CD4-positive, CD25-positive, alpha-beta regulatory T cell (primary cell): ENCODE measurements at places on chromosomes 13 and 19. TPM values are rescaled to one million over a fixed set of nuclear protein-coding genes. Genes with fewer than 3 reads are reported as not detected.

The KLC3 gene
- total RNA-seq = 0.54 TPM

The ZNF548 gene
- total RNA-seq = 75.9 TPM

The NLRP7 gene
- total RNA-seq = not detected

The ATP4A gene
- total RNA-seq = not detected

The SYCN gene
- total RNA-seq = not detected

The TYROBP gene
- total RNA-seq = not detected

The OR10H1 gene
- not detected for total RNA-seq

- H3K4me3 ChIP-seq = no peak overlapping the region
- no peaks in the 10 kb centered on the region for H3K27me3 ChIP-seq
- no peak overlapping the region for H3K27ac ChIP-seq
- peaks cover 3% of the 10 kb centered on the region for H3K36me3 ChIP-seq
- no peak for DNase-seq
- peaks cover 10% of the 10 kb centered on the region for H3K4me1 ChIP-seq
Measured at GRCh38 chr19:2815923-2816322, 3.7 kb upstream of the ZNF554 start.

DNA sequence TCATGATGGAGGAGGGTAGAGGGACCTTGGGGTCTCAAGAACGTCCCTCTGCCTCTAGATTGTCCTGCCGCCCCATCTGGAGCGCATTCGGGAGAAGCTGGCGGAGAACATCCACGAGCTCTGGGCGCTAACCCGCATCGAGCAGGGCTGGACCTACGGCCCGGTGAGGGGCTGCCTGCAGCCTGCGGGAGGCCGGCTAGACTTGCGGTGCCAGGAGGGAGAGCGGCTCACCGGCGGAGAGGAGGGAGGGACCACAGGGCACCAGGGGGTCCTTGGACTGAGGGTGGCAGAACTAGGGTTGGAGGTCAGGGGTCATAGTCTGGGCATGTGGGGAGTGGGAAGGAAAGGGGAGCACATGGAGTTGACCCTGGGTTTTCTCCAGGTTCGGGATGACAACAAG is 29.9 kb downstream of the RYR1 start:
- no peak overlapping the region for H3K27ac ChIP-seq
- no peak for DNase-seq
- H3K4me3 ChIP-seq = no peak overlapping the region
- H3K27me3 ChIP-seq = no peaks in the 10 kb centered on the region

GRCh38 chr19:10915130-10916091 is 13.0 kb downstream of the YIPF2 start:
- H3K4me3 ChIP-seq = no peak overlapping the region
- H3K36me3 ChIP-seq = peaks cover 15% of the 10 kb centered on the region
- H3K4me1 ChIP-seq = no peaks in the 10 kb centered on the region
- H3K27me3 ChIP-seq = no peaks in the 10 kb centered on the region
- no peak for DNase-seq

DNA sequence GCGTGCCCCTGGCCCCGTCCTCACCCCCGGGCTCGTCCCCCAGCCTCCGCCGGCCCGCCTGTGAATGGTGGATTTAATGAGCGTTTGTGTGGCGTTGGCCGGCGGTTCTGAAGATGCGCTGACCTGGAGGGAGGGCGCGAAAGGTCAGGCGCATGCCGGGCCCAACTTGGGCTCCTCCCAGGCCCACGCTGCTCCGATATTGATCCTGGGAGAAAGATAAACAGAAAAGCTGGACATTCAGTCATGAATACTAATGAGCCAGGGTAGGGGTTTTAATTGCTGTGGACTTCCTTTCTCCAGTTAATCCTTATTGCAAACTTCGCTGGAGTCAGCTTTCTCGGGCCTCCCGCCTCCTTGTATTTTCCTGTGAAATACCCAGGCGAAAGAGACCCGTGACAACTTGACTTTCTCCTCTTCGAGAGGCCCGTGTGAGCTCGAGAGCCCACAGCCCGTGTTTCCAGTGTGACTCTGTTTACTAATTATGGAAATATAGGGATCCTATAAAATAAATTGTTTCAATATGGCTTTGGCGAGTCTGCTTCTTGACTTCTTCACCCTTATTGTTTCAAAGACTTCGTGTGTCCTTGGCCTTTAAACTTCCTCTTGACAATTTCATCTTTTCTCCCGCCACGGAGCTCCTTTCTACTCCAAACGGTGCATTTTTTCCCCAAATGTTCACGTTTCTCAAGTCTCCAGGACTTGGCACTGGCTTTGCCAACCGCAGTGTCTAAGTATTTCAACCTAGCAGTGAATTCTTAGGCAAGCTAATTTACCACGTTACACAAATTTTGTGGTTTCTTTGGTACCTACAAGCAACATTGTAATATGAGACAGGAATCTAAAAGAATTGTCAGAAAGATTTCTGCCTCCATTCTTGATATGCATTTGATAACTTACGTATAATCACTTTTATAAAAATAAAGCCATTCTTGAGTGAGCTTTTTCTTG is 10.5 kb downstream of the ZIC2 start:
- DNase-seq = peak; percentile 5
- no peak overlapping the region for H3K4me3 ChIP-seq
- peaks cover 67% of the 10 kb centered on the region for H3K27me3 ChIP-seq
- no peak overlapping the region for H3K27ac ChIP-seq
- H3K36me3 ChIP-seq = no peaks in the 10 kb centered on the region

GRCh38 chr13:51838240-51838846 is 6.6 kb downstream of the TMEM272 start:
- no peaks in the 10 kb centered on the region for H3K4me1 ChIP-seq
- no peak overlapping the region for H3K27ac ChIP-seq
- DNase-seq = no peak

DNA sequence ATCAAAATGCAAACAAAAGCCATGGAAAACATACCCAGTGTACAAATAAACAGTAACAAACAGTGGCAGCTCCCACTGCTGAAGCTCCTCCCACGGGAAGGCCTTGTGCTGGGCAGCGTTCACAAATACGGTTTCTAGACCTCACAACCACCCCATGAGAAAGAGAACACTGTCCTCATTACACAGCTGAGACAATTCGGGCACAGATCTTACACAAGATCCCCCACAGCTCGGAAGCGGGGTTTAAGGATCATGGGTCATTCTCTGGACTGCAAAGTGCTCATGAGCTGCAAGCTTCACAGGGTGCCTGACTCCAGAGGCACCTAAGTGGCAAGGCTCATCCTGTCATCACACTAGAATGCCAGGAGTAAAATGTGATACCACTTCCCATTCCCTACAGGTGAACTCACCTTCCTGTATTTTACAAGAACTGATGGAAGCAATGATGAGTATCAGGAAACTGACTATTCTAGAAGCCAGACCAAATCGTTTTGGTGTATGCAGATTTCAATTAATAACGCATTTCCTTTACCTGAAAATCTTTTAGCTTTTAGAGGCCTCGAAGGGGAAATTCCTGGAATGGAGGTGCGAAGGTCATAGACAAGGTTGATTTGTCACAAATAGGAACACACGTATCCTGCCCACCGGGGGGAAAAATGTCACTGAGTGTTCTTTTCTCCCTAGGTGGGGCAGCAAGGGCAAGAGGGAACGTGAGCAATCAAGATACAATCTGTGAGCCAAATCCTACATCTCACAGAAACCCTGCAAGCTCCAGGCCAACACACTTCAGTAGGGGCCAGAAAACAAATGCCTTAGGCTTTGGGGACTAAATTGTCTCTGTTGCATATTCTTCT is 41.2 kb downstream of the STK24 start:
- H3K36me3 ChIP-seq = no peaks in the 10 kb centered on the region
- H3K4me1 ChIP-seq = peaks cover 77% of the 10 kb centered on the region
- DNase-seq = no peak
- H3K27me3 ChIP-seq = no peaks in the 10 kb centered on the region
- no peak overlapping the region for H3K4me3 ChIP-seq
- no peak overlapping the region for H3K27ac ChIP-seq

- no peaks in the 10 kb centered on the region for H3K27me3 ChIP-seq
- H3K4me1 ChIP-seq = no peaks in the 10 kb centered on the region
- H3K36me3 ChIP-seq = no peaks in the 10 kb centered on the region
- no peak overlapping the region for H3K4me3 ChIP-seq
- no peak for DNase-seq
- no peak overlapping the region for H3K27ac ChIP-seq
Measured at GRCh38 chr13:63408331-63409189, 1992.9 kb upstream of the PCDH20 start.

DNA sequence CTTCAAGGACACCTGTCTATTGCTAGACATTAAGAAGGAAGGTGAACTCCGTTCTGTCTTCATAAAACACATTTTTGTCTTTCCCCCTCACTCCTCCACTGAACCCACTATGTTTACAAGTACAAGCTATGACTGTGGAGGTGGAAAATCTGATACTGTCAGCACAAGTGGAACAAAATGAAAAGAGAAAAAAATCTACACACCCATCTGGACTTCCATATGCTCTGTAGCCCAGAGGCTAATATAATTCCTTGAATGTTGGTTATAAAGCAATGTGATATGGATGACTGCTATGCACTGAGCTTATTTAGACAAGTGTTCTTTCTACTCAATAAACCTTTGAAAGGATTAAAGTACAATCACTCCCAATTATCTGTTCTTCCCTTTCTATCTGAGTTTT is 713.5 kb downstream of the DIAPH3 start:
- H3K4me1 ChIP-seq = no peaks in the 10 kb centered on the region
- DNase-seq = no peak
- no peak overlapping the region for H3K27ac ChIP-seq
- H3K27me3 ChIP-seq = no peaks in the 10 kb centered on the region
- H3K4me3 ChIP-seq = no peak overlapping the region
- H3K36me3 ChIP-seq = no peaks in the 10 kb centered on the region

GRCh38 chr13:29801102-29801501 is 49.3 kb downstream of the UBL3 start:
- H3K4me3 ChIP-seq = no peak overlapping the region
- H3K36me3 ChIP-seq = no peaks in the 10 kb centered on the region
- no peak for DNase-seq
- H3K27ac ChIP-seq = no peak overlapping the region

DNA sequence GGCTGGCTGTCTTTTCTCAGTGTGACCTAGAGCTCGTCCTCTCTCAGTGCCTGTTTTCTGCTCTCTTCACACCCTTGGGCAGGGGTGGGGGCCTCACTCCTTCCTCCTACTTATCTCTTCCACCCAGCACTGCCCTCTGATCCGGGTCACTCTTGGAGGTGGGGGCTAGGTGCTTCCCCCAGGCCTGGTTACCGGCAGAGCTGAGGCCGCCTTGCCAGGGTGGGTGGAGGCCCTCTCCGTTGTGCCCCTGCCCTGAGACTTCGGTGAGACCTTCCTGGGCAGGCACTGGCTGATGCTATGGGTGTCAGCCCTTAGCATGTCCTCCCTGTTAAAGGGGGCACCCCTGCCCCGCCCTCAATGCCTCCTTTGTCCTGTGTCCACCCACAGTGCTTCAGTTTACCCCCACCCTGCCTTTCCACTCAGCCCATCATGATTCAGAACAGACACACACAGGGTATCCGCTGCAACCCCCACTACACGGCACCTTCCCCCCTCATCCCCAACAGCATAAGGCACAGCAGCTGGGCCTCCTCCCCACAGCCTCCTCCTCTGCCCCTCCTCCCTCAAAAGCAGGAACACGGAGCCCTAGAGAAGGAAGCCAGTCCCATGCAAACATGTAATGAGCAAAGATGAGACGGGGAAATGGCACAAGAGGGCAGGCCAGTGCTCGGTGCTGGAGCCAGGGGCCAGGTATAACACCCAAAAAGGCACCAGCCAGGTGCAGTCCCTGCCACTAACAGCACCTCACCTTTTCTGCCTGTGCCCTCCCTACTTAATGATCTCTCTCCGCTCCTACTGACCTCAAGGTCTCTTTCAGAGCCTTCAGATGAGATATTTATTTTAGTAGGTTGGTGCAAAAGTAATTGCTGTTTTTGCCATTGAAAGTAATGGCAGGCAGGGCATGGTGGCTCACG is 9.8 kb downstream of the ZGLP1 start:
- no peak overlapping the region for H3K4me3 ChIP-seq
- H3K4me1 ChIP-seq = peaks cover 14% of the 10 kb centered on the region
- H3K27ac ChIP-seq = no peak overlapping the region
- H3K36me3 ChIP-seq = no peaks in the 10 kb centered on the region
- no peaks in the 10 kb centered on the region for H3K27me3 ChIP-seq

DNA sequence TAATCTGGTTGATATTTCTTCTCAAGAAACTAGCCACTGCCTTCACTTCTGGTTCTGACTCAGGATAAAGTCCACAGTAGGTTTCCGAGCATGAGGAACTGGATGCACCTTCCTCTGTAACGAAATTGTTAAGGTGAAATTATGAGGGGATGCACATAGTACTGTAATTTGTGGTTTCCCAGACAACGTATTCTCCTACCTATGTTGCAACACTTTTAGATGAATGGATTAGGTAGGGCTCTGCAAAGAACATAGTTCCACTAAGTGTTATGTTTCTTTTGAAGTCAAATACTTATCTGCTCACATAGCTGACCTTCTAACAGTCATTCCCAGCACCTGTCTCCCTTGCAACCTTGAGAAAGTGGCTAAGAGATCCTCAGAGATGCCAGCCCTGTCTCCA is 5.7 kb upstream of the ZC3H13 start:
- H3K27me3 ChIP-seq = peaks cover 14% of the 10 kb centered on the region
- peaks cover 2% of the 10 kb centered on the region for H3K4me1 ChIP-seq
- no peak for DNase-seq
- H3K27ac ChIP-seq = no peak overlapping the region
- H3K4me3 ChIP-seq = no peak overlapping the region

GRCh38 chr13:19153782-19154450 is 27.7 kb downstream of the TUBA3C start:
- H3K36me3 ChIP-seq = no peaks in the 10 kb centered on the region
- no peak for DNase-seq
- no peak overlapping the region for H3K4me3 ChIP-seq
- no peak overlapping the region for H3K27ac ChIP-seq
- no peaks in the 10 kb centered on the region for H3K27me3 ChIP-seq

GRCh38 chr13:46753137-46753536 is 43.8 kb downstream of the ESD start:
- DNase-seq = no peak
- H3K36me3 ChIP-seq = peaks cover 8% of the 10 kb centered on the region
- H3K4me1 ChIP-seq = no peaks in the 10 kb centered on the region
- peaks cover 3% of the 10 kb centered on the region for H3K27me3 ChIP-seq
- H3K4me3 ChIP-seq = no peak overlapping the region

DNA sequence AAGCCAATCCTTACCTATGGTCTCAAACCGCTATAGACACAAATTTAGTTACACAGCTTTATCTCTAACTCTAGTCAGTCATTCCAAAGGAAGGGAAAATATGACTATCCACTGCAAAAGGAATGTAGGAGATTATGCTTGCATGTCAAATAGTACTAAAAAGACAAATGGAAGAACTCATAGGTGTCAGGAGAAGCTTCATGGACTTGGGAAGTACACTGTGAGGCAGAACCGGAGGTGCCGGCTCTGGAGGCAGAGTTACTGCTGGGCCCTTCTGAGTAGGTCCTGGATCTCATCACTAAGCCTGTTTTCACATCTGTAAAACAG is 97.5 kb downstream of the FOXO1 start:
- peaks cover 89% of the 10 kb centered on the region for H3K4me1 ChIP-seq
- no peak overlapping the region for H3K27ac ChIP-seq
- H3K27me3 ChIP-seq = no peaks in the 10 kb centered on the region
- peak overlapping the region; percentile 20 for H3K4me3 ChIP-seq
- no peak for DNase-seq

GRCh38 chr13:102900193-102900608 is 54.4 kb downstream of the ERCC5 start:
- DNase-seq = no peak
- H3K4me1 ChIP-seq = no peaks in the 10 kb centered on the region
- H3K27ac ChIP-seq = no peak overlapping the region
- H3K4me3 ChIP-seq = no peak overlapping the region
